ENCODE measurements at places on chromosomes 2 and 18.

DNA sequence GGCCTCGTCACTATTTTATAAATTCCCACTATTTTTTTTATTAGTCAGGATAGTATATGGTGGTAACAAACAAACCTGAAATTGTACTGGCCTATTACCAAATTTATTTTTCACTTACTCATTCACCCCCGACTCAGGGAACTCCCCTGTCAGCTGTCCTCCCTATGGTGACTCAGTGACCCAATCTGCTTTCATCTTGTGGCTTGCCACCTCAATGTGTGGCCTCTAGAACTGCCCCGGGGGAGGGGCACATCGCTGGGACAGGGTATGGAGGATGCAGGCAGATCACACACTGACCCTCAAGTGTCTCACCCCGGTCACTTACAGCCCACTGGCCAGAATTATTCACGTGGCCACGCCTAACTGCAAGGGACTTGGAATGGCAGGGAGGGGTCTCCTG lies 71.6 kb downstream of the ACTR2 start:
- no peak for DNase-seq

DNA sequence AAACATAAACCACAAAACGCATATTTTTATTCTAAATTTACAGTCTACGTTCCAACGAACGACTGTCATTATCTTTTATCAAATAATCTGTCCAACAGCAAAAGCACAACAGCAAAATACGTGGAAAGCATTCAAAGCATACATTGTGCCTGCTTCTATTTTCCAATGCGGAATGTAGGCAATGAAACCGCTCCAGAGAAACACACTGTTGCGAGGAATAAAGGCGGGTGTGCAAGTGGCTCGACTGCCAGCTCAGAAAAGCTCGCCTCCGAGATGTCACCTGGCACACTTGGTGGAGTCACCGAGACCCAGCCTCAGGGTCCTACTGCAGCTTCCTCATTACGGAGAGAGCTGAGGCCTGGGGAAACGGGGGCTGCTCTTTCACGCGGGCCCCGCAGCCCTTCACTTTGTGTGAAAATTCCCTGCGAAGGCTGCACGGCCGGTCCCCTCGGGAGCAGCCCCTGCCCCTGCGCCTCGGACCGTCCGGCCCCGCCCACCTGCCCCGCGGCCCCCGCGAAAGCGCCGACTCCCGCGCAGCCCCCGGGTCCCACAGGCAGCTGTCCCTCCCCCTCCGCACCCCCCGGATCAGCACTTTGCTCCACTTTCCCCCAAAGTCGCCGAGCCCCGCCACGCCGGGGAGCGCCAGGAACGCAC lies 752 bp downstream of the MGAT4A start:
- peak; percentile 60 for DNase-seq

GRCh38 chr2:56133931-56134629 lies 49.7 kb upstream of the CCDC85A start:
- DNase-seq = no peak

GRCh38 chr18:13800505-13801259 lies 23.3 kb upstream of the MC5R start:
- DNase-seq = peak; percentile 18

- no peak for DNase-seq
These were observed 104.8 kb upstream of the CAPN13 start for GRCh38 chr2:30912056-30912455.

DNA sequence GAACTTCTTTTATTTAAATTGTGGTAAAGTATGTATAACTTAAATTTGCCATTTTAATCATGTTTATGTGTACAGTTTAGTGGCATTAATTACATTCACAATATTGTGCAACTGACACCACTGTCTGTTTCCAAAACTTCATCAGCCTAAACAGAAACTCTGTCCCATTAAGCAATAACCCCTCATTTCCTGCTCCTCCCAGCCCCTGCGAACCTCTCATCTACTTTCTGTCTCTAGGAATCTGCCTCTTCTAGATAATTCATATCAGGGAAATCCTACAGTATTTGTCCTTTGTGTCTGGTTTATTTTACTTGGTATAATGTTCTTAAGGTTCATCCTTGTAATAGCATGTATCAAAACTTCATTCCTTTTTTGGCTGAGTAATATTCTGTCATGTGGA lies 75.1 kb downstream of the BOLA3 start:
- DNase-seq = no peak
